SJCRH30 (cell line): ENCODE measurements at places on chromosomes 3 and 15.

DNA sequence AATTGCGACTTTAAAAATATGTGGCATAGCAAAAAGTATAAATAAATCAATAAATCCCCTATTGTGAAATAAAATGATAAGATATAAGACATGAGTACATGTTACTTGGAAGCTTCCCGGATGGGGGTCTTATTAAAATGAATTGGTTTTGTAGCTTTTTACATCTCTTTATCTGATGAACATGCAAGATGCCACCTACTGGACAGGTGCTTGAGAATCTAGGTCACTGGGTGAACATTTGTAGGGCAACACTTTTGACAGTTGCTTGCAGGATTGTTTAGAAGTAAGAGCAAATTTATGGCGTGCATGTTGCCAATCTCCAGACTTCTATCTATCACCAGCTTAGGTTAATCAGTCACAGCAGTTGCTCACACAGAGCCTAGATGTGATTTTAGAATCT, 362.7 kb upstream of the SUCLG2 start:
- no peak for DNase-seq

DNA sequence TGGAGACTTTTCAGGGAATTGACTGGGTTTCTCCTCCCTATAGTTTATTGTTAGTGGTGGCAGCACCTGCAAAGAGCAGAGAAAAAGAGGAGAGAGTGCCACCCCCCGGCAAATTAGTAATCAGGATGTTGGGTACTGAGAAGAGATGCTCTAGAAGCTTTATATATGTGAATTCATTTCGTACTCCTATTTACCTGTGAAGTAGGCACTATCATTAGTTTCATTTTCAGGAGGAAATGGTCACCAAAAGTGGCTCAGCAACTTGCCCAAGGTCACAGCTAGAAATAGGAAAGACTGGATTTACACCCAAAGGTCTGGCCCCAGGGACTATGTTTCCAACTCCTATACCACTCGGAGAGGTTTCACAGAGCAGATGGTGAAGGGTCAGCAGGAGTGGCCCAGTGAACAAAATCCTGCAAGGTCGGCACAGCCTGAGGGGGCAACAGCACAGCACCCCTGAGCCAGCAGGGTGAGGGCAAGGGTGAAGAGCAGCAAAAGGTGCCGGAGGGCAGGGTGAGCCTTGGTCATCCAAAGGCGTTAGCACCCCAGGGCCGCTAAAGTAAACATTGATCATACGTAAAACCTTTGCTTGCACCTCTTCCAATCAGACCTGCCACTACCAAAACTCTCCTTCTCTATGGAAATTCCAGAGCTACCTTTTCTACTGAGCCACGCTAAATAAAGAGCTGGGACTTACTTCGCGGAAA, 23.6 kb downstream of the VGLL4 start:
- DNase-seq: no peak

DNA sequence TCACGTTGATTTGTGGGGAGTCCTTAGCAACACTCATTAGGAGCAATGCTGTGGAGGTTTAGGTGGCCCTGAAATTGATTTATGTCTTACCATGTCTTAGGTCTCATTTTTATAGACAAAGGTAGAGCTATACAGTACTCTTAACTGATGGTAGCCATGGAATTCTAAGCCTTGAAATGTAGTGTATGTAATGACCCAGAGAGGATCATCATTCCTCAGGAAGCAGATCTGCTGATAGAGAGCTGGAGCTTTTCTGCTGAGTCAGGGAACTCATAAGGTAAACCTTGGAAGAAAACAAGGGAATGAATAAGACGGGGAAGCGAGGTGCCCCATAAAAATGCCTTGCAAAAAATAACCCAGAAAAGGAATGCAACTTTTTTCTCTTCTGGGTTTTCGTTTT, 34.0 kb upstream of the ZNF639 start:
- no peak for DNase-seq

- no peak for DNase-seq
These were observed 247.1 kb upstream of the CDIN1 start for GRCh38 chr15:36332301-36332700.

- DNase-seq: no peak
These were observed 382.0 kb downstream of the ROBO2 start for GRCh38 chr3:77421916-77422315.
